ENCODE measurements at places on chromosomes 1 and 21. TPM values are rescaled to one million over a fixed set of nuclear protein-coding genes. Genes with fewer than 3 reads are reported as not detected.

- DNase-seq, result no peak
Measured at GRCh38 chr1:1924386-1924785, 5.3 kb upstream of the TMEM52 start.

Gene GBP6
- 0.14 TPM for total RNA-seq

DNA sequence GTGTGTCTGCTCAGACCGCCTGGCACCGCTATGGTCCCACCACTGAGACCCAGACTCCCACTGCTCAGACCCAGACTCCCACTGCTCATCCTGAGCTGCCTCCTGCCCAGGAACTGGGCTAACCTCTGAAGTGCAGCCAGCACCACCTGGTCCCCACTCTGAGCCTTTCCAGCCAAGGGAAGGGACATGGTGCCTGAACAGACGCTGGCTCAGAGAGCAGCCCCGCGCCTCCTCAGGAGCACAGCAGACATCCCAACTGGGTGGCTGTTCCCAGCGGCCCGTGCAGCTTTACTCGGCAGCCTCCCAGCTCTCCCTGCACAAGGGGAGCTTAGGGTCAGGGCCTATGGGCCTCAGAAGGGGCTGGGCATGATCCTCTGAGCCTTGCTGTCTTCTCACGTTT lies 27.8 kb upstream of the CNTN2 start:
- no peak for DNase-seq

- DNase-seq, result no peak
Measured at GRCh38 chr1:42096554-42096953, 56.7 kb upstream of the GUCA2B start.

DNA sequence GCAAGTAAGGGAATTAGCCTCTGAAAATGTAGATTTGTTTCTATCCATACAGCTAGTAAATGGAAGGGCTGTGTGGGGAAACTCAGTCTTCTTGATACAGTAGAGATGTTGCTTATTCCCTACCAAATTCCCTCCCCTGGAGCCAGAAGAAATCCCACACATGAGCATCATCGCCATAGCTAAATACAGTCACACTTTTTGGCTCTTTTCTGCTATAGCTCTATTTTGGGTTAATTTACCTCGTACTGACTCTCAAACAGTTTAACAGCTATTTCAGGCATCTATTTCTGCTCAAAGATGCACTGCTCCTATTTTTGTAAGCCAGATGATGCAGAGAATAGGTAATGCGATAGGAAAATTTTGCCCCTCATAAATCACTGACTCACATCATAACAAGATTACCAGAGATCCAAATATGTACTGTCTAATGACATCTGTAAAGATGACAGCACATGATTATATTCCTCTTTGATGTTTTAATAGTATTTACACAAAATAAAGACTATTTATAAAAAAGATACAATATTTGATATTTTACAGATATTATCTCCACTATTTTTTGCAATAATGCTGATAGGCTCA lies 58.6 kb downstream of the XCL1 start:
- no peak for DNase-seq

Gene TMEM125
- 16.0 TPM for total RNA-seq

DNA sequence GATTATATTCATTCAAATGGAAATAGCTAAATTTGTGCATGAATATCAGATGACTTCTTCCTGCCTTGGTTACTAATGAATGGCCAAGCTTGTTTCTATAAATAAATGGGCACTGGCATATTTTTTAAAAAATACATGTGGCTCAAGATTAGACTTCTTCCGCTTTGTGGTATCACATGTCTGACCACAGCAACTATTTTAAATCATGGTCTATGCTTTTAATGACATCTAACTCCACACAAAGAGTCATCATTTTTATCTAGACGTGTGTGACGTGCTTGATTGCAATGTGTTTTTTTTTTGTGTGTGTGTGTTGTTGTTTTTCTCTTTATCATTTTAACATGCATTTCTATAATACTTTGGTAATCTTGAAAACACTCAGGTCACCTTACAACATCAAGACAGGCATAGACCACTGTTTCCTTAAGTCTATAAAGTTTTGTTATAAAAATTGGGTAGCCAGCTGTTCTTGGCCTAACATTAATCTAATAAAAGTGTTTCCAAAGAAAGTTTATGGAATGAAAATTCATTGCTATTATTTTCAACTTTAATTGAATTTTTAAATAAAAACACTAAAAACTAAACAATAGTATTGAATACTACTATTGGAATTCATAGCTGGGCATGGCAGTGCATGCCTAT lies 29.5 kb downstream of the RGS1 start:
- DNase-seq, result no peak

Gene RRAGC
- 27.6 TPM for total RNA-seq
